ENCODE measurements at places on chromosomes 3 and 15.

- no peak for DNase-seq
Observed at GRCh38 chr3:40780925-40781406, 256.2 kb downstream of the ZNF621 start.

GRCh38 chr3:30632065-30632464 is 25.7 kb downstream of the TGFBR2 start:
- no peak for DNase-seq

DNA sequence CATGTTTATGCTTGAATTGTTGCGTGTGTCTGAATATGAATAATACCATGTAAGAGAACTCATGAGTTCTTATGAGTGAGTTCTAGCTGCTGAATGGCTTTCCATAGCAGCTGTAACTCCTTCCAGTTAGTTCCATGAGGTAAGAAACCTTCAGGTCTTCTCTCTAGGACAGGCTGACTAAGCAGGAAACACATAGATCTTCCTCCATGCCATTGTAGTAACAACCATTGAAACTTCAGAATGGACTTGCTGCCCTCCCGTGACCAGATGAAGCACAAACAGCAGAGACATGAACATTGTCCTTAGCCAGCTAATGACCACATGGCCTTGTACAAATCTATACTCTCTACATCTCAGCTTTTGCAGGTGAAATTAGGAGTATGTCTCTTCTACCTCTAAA is 200.0 kb downstream of the ZNF385D start:
- DNase-seq: no peak

DNA sequence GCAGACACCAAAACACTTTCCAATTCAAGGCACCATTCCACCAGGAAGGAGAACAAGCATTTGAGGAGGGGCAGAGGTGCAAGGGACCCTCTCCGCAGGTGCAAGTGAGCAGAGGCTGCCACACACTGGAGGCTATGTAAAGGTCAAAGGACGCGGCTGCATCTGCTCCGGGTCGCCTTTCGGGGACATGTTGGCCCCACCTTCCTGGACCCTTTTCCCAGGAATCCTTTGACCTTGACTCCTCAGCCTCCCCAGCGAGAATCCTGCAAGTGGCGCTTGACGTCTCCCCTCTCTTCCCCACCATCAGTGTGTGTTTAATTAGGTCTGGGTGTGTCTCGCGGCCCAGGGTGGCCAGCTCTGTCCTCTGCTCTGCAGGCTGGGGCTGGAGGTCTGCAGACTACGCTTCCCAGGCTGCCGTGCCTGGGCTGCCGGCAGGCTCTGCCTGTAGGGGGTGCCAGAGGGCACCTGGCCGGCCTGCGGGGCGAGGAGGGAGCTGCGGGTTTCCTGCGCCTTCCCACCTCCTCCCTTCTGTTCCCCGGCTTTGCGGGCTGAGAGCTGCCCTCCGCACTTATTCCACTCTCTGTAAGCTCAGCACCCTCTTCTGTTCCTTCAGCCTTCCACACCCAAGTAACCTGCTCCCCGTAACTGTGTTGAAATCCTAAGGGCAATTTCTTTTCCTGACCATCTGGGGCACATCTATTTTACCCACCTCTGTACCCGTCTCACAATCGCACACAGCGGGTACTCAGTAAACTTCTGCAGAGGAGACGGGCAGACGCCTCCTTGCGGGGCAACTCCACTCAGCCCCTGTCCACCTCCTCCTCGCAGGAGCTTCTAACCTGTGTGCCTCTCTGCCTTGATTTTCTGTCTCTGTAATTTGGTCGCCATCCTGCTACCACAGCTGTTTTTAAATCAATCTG is 129.8 kb downstream of the NSMCE3 start:
- DNase-seq: peak; percentile 53
